ENCODE measurements at places on chromosomes 2 and 18.

DNA sequence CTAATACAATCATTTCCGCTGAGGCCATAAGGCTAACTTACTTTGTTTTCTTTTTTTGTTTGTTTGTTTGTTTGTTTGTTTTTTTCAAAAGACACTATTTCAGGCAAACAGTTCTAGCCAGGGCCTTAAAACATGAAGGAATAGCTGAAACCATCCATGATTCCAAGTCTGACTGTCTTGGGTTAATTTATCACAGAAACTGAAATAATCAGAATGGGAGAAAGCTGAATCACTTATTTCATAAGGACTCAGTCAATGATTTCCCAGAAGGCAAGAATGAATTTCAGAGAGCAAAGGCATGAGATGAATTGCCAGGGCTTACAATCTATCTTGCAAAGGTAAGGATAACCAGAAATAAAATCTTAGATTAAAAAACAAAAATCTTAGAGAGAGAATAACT is 1315.1 kb downstream of the SUCLG1 start:
- DNase-seq, result no peak

DNA sequence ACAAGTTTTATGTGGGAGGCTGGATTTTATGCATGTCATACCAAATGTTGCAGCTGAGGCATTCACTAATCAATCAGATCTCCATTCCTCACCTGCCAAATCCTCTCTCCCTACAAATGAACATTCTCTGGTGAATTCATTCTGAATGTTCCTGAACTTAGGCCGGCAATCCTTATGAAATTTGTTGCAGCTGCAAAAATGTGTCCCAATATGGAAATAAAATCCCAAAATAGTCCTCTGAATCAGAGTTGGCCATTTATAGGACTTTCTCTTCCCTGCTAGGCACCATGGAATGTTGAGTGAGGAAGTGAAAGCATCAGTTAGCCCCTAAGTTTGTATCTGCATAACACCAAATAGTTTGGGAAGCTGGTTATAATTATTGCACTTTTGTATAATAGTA is 25.6 kb downstream of the GCA start:
- DNase-seq, result no peak

- DNase-seq, result no peak
Observed at GRCh38 chr18:54958704-54959625, at the start of gene CCDC68. TSS of gene CCDC68 (minus strand) at chr18:54959461. CDS start at chr18:54942791, 16,670 bp downstream.

GRCh38 chr18:67517444-67517765 is 885 bp upstream of the DSEL start:
- no peak for DNase-seq
